ENCODE measurements at places on chromosomes 16 and 17.

GRCh38 chr16:67026570-67026969 is 2.4 kb upstream of the CBFB start:
- no peak for DNase-seq

- DNase-seq: no peak
These were observed 189.9 kb downstream of the FTO start for GRCh38 chr16:53893731-53894435.

DNA sequence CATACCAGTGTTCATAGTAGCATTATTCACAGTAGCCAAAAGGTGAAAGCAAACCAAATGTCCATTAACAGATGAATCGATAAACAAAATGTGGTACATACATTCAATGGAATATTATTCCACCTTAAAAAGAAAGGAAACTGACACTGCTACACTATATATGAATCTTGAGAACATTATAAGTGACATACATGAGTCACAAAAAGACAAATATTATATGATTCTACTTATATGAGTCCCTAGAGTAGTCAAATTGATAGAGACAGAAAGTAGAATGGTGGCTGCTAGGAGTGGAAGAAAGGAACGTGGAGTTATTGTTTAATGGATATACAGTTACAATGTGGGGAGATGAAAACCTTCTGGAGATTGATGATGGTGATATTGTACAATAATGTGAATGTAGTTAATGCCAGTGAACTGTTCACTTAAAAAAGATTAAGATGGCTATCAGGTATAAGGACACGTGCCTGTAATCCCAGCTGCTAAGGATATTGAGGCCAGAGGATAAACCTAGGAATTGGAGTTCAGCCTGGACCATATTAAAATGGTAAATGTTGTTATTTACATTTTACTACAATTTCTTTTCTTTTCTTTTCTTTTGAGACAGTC is 20.2 kb upstream of the TRIM37 start:
- DNase-seq: no peak

- DNase-seq: no peak
These were observed 193.7 kb downstream of the TOX3 start for GRCh38 chr16:52353249-52353648.

DNA sequence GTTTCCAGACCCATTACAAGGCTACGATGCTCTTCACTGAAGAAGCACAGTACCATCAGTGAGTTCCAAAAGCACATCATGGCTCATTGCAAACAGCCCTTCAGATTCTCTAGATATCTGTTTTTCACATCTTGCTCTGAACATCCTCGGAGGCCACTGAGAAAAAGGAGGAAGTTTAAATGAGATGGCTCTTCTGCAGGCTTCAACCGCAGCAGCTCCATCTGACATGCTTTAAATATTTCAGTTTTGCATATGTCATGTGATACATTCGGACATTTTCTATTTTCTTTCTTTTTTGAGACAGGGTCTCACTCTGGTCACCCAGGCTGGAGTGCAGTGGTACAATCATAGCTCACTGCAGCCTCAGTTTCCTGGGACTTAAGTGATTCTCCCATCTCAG is 396.8 kb downstream of the NPIPA8 start:
- DNase-seq: no peak

- DNase-seq: no peak
These were observed 4.1 kb downstream of the VASN start for GRCh38 chr16:4375717-4376116.

GRCh38 chr17:18122990-18123753 is 14.6 kb downstream of the MYO15A start:
- DNase-seq: no peak

DNA sequence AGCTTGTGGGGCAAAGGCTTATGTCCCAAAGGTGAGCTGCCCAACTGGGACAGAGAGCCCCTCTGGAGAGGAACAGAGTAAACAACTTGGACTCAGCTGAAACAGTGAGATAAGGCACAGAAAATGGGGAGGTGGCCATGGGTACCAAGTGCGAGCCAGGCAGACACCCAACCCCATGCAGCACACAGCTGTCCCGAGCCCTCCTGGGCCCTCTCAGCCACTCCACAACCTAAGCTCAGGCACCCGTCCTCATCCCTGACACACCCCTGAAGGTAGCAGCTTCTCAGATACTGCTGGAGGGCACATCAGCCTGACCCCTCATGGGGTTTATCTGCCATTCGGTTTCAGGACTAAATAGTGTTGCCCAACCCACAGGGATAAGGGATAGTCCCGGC is 4.8 kb upstream of the GFOD2 start:
- no peak for DNase-seq

DNA sequence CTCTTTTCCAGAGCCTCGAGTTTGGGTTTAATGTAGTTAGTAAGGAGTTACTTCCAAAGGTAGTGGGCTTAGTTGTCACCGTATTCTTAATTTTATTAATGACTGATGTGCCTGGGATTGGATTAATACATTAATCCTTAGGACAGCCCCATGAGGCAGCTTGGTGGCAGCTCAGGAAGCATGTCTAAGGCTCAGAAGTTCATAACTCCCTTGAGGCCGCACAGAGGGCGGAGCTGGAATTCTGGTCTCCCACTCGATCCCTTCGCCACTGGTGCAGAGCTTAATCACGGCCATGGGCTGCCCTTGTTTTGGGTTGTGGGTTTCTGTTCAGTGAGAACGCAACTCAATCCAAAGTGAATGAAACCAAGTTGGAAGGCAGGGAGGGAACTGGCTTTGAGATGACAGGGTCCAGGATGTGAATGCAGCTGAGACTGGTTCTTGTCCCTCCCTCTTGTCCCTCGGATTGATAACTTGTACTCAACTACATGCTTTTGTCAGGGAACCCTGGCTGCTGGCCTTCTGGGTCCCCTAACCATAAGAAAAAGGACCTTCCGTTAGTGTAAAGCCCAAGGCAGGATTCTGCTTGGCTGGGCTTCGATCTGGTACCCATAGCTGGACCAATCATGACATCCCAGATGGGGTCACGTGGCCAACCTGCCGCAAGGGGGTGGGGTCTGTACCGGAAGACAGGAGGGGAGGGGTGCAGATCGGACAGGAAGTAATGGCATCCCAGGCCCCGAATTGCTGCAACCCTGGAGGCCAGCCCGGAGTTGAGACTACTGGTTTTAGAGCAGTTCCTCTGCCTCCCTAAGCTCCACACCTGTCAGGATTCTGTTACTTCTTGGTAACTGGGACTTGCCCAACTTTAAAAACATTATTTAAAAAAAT is 45.4 kb downstream of the SNX20 start:
- no peak for DNase-seq
